ENCODE measurements at places on chromosomes 16 and 17.

DNA sequence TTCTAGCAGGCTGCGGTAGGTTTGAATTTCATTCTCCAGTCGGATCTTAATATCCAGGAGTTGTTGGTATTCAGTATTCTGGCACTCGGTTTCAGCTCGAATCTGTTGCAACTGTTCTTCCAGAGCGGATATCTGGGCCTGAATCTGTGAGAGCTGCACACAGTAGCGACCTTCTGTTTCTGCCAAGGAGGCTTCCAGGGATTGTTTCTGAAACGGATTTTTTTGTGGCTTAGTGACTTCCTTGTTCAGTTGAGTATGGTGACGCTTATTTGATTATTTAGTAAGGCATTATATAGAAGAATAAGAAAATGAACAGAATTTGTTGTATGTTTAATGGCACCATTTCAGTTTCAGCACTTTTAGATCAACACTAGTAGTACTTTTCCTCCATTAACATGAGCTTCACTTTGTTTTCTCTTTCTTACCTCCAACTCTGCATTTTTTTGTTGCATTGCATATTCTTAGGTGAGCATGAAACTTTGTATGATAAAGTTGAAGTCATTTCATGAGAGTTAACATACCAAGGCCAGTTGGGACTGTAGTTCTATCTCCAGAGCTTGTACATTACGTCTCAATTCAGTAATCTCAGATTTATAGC is 2.8 kb downstream of the KRT10 start:
- DNase-seq = no peak

DNA sequence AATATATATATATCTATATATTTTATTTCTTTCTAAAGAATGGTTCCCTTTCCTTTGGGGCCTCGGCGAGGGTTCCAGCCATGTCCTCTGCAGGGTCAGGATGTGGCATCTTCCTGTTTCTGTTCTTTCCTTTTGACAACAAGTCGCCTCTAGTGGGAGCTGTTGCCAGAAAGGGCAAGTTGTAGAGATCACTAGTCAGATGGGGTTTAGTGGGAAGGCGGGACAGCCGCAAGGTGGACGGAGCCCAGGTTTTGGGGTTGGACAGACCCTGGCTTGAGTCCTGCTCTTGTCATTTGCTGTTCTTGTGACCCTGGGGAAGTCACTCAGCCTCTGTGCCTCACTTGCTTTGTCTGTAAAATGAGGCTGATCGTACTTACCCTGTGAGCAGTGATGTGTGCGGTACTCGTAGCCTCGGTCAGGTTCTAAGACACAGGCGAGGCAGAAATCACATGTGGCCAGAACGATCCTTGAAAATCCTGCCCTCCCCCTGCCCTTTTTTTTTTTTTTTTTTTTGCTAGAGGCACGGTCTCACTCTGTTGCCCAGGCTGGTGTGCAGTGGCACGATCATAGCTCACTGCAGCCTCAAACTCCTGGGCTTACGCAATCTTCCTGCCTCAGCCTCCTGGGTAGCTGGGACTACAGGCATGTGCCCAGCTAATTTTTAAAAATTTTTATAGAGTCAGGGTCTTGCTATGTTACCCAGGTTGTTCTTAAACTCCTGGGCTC is 80.1 kb downstream of the ABCC6 start:
- DNase-seq = no peak

GRCh38 chr16:55338646-55339045 is 14.6 kb downstream of the IRX6 start:
- no peak for DNase-seq

DNA sequence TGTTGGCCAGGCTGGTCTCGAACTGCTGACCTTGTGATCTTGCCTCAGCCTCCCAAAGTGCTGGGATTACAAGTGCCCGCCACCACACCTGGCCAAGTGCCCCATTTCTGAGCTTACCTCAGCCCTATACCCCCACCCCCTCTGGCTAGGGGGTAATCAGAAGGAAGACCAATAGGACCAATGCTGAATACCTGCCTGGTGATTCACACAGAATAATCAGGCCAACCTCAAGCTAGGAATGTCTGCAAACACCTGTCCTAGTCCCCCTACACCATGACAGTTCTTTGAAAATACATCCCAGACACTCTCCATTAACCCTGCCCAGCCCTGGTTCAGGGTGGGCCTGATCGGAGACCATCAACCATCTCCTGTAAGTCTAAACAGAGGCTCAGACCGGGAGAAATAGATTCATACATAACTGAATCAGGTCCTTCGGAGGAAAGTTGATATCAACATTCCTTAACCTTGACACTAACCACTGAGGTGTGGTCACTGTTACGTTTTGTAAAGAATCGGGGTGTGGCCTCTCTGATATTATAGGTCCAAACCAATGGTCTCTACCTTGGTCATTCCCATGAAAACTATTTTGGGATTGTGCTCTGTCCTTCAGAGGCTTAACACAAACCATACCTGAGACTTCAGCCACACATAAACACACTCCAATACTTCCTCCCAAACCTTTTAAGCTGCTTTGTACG is 130.8 kb downstream of the GAS7 start:
- no peak for DNase-seq

DNA sequence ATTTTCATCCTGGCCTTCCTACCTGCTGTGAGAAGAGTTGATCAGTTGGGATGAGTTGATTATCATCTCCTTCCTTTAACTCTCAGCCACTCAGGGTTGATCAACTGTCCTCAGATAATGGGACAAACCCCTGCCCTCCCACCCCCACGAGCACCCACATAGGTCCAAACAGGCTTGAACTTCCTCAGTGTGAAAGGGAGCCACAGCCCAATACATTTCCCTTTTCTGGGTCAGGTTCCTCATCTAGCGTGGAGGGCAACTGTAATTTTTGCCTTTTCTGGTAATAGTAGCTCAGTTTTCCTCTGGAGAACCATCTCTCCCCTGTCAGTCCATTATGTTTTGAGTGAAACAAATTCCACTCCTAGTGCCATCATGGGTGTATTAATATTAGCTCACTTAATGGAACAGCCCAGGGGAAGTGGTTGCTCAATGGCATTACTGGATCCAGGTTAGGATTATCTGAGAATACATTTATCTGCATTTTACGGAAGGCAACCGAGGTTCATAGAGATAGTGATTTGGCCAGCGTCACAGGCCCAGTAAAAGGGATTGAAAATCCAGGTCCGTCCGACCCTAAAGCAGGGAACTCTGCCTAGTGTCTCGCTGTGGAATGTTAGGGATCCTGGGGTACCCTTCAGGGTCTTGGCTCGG is 476 bp upstream of the LPCAT2 start:
- no peak for DNase-seq

GRCh38 chr17:10266296-10266876 is 68.0 kb upstream of the GAS7 start:
- no peak for DNase-seq

DNA sequence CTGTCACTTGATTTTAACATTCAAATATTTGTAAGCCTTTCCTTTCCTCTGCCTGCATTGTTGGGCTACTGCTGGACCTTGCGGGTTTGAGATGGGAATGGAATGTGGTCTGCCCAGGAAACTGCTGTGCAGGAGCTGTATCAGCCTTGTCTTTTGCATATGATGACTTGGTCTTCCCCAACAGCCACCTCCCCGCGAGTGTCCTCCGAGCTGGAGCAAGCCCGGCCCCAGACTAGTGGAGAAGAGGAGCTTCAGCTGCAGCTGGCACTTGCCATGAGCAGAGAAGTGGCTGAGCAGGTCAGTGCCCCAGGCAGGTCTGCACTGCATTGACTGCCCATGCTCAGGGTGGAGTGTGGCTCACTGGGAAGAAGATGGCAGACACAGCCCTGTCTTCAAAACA is 52.8 kb downstream of the B9D1 start:
- DNase-seq = no peak

DNA sequence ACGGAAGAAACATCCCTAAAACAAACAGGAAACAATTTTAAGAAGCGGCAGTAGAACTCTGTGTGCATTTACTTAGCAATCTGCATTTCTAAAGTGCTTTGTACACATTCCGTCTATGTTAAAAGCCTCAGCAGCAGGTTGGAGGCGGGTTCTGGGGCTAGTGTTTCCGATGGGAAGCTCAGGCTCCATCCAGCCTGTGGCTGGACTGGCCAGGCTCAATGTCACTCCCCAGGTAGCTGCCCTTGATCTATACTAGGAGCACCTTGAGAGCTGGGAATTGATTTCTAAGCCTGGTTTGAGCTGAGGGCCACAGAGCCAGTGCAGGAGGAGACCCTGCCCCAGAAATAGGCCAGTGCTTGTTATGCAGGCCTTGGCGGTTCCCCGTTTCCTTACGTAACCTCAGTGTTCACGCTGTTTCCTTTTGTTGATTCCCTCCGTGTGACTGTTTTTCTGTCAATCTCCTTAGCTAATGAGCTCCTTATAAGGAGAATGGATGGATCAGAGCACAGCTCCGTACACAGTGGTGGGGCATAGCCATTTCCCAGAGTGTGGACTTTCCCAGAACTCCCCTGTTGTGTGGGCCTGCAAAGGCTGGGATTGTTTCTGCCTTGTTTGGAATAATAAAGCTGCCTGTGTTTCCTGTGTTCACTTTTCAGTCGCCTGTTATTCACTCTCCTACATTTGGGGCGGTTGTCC is 21.4 kb downstream of the ADORA2B start:
- DNase-seq = no peak

- no peak for DNase-seq
Measured at GRCh38 chr17:73490851-73491250, 153.4 kb downstream of the SDK2 start.

DNA sequence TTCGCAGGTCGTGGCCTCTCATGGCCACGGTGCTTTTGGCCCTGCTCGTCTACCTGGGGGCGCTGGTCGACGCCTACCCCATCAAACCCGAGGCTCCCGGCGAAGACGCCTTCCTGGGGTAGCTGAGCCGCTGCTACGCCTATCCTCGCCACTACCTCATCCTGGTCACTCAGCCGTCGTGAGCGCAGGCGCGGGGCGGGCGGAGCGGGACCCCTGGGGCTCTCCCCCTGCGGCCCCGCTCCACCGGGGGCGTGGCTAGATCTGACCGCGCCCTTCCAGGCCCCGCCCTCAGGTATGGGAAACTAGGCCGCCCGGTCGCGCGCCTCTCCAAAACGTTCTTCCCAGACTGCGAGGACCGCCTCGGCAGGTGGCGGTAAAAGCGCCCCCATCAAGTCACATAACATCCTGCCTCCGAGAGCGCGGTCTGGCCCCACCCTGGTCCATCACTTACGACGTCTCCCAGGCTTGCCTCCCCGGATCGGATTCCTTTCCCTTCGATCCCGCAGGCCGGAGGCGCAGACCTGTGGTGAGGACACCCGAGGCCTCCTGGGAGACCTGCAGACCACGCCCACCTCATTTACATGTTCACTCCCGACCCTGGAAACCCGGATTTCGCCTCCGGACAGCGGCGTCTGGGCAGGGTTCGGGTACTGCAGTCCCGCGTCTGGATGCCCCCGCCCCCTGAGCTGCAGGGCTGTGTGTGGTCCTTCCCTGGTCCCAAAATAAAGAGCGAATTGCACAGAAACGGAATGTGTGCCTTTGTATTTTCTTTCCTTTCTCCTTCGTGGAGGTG is 91.5 kb upstream of the TMEM97 start:
- DNase-seq = no peak

- DNase-seq = no peak
Measured at GRCh38 chr17:41551365-41551764, 20.5 kb downstream of the KRT9 start.

DNA sequence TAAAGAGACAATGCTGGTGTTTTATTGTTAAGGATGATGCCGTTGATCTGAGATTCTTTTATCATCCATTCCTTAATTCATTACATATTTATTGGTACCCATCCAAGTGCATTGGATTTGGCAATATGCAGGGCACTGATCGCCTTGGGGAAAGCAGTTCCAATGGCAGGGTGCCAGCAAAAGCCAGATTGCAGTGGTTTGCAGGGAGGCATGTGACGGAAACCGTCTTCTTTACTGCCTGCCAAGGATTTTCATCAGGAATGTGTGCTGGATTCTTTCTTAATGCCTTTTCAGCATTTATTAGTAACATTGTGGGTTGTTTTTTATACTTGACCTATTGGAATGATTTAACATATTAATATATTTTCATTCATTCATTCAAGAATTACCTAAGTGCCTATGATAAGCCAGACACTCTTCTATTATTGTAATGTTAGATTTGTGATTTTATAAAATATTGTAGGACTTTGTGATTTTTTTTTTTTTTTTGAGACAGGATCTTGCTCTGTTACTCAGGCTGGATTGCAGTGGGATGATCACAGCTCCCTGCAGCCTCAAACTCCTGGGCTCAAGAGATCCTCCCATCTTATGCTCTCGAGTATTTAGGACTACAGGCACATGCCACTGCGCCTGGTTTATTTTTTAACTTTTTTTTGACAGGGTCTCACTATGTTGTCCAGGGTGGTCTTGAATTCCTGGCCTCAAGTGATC is 93.4 kb upstream of the TNRC6A start:
- DNase-seq = no peak

DNA sequence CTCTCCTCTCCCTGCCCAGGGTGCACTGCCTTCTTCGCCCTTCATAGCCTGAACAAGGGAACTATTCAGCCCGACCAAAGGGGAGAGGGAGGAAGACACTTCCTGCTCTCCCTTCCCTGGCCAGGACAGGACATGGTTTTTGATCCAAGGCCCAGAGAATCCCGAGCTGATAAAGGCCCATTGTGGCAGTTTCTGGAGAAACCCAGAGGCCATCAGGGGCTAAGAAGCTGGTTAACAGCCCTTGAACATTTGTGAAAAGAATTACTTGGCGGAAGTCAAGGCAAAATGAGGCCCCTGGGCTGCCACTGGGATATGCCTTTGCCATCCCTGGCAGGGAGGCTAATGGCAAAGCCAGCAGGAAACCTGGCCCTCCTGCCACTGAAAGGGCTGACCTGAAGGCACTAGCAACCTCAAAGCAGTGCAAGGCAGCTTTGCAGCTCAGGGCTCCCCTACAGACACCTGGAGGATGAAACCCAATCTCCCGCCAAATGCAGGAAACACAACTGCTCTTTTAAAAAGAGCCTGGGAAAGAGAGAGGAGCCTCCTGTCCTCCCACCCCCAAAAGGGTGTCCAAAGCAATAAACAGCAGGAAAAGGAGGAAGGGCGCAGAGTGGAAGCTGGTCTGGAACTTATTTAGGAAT is 12.6 kb downstream of the PHB1 start:
- no peak for DNase-seq

GRCh38 chr17:66847704-66848103 is 12.8 kb downstream of the CACNG5 start:
- DNase-seq = no peak

- DNase-seq = no peak
Measured at GRCh38 chr16:68658341-68658973, 13.3 kb downstream of the CDH3 start.

DNA sequence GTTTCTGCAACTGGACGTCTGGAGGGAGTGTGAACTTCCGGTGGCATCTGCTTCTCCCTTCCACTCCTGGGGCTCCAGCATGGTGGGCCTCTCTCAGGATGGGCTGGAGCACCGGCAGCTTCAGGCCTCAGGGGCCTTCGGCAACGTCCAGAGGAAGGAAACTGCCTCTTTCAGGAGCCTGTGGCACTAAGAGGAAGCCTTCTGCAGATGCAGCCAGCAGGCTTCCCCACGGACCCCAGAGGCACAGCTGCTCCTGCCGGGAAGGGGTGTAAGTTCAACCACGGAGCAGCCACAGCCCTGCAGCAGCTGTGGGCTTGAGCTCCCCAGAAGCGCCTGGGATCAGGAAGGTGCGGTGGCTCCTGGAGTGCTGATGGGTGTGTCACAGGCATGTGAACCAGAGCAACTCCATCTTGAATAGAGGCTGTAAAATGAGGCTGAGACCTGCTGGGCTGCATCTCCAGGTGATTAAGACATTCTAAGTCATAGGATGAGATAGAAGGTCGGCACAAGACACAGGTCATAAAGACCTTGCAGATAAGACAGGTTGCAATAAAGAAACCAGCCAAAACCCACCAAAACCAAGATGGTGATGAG is 50.8 kb upstream of the KLHDC4 start:
- DNase-seq = no peak
